Amygdala (tissue), 56 donors: ENCODE measurements at places on chromosomes 6 and 20.
A peak's percentile ranks its signal among the peaks of the same experiment; 100 is the strongest.

DNA sequence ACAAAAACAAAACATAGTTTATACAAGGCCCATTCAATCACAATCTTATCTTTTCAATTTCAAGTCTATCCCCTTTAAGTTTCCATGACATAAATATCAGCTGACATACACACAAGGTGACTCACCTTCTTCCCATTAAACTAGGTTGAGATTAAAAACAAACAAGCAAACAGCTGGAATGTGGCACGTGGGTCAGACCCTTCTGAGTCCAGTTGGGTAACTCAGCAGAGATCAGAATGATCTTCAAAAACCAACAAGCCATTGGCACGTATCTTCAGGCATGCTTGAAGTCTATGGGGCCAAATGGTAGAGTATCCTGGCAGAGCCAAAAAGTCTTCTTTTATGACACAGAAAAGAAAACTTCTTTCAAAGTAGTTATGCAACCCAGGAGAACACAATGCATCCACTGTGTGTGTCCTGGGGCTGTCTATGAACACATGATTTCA lies 603.5 kb upstream of the CITED2 start:
- DNase-seq, result no peak

- peak; percentile 11 for DNase-seq
Measured at GRCh38 chr6:123965894-123966293, 162.2 kb downstream of the NKAIN2 start.

DNA sequence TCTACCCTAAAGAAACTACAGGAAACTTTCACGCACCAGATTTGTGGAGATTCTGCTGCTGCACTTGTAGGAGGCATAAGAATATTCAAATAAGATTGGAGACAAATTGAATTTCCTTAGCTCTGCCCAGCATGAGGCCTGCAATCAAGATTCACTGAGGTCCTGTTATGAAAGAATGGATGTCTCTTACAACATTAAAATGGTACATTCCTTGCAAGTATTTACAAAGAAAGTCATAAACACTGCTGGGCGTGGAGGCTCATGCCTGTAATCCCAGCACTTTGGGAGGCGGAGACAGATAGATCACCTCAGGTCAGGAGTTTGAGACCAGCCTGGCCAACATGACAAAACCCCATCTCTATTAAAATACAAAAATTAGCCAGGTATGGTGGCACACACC lies 74.0 kb upstream of the MAP3K4 start:
- DNase-seq, result no peak

GRCh38 chr6:117399924-117400323 lies 25.8 kb downstream of the ROS1 start:
- DNase-seq, result no peak

DNA sequence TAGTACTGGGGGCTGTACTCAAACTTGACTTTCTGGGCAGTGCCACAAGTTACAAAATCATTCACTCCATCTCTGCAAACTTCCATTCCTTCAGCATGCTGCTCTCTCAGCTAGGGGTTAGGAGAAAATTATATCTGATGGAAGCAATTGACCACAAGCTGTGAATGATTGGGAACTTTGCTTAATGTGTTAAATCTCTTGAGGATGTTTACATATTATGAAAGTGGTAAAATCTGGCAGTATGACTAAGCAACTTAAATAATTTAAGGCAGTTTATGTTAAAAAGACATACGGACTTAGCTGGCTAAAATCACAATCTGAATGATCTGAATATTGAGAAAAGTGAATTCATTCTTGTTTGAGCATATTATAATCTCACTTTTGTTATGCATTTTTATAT lies 415.0 kb downstream of the PHF3 start:
- no peak for DNase-seq

DNA sequence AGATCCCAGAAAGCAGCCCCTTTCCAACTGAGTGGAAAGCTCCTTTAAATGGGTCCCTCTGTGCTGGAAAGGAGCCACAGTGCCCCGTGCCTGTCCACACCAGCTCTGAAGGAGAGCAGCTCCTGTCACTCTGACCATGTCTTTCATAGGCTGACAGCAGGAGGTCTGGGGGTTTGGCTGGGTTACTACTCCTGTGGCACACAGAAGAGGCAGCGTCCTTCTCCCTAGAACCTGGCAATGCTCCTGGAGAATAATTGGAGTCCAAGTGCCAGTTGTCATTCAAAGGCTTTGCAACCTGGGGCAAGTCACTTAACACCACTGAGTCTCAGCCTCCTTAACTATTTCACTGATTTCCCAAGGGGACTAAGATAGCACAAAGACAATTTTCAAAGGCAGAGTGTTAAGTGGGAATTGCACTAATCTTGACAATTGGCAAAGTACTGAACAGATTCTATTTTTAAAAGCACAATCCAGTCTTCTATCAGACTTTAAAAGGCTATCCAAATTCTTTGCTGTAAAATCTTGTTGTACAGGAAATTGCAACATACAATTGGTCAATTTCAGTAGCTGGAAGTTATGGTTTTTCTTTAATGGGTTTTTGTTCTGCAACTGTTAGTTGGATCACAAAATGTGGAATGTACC lies 457.2 kb downstream of the KIF16B start:
- no peak for DNase-seq

- DNase-seq, result no peak
Measured at GRCh38 chr6:135346747-135347146, 150.8 kb downstream of the AHI1 start.

DNA sequence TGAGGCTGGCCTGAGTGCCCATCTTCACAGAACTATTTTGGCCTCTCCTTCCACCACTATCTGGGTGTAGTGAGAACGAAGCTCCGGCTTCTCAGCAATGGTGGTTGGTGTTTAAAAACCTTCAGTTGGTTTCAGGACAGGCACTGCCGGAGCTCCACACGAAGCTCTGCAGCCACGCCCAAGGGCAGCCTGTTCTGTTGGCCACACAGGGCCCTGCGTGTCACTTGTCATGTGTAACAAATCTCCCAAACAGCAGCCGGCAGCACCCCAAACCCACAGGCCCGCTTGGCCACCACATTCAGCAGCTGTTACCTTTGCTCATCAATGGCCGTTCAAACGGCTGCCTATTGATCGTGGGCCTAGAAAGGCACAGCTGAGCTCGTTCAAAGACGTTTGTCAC lies 97.5 kb downstream of the ERMARD start:
- DNase-seq, result no peak

GRCh38 chr20:50528804-50529351 lies 18.7 kb downstream of the PTPN1 start:
- DNase-seq, result no peak

GRCh38 chr6:100372326-100373091 lies 92.2 kb downstream of the SIM1 start:
- no peak for DNase-seq

- no peak for DNase-seq
Measured at GRCh38 chr20:20614391-20614790, 98.1 kb downstream of the RALGAPA2 start.

DNA sequence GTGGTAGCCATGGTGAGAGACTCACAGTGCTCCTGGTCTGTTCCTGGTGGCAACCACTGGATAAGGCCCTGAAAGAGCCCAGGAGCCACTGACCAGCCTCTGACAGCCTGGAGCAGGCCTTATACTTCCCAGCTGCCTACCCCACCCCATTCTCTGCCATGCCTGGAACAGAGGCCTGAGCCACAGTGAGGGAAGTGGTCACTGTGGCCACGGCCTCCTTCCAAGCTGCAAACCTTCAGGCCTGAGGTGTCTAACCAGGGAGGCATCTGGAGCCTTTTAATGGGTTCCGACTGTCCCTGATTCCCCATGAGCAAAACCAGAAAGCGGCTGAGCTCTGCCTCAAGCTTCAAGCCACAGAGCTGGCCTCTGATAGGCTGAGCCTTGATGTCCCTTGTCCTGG lies 113.0 kb upstream of the SIRPA start:
- DNase-seq, result no peak

GRCh38 chr20:58787211-58788005 lies 63.3 kb downstream of the GNAS-AS1 start:
- no peak for DNase-seq

DNA sequence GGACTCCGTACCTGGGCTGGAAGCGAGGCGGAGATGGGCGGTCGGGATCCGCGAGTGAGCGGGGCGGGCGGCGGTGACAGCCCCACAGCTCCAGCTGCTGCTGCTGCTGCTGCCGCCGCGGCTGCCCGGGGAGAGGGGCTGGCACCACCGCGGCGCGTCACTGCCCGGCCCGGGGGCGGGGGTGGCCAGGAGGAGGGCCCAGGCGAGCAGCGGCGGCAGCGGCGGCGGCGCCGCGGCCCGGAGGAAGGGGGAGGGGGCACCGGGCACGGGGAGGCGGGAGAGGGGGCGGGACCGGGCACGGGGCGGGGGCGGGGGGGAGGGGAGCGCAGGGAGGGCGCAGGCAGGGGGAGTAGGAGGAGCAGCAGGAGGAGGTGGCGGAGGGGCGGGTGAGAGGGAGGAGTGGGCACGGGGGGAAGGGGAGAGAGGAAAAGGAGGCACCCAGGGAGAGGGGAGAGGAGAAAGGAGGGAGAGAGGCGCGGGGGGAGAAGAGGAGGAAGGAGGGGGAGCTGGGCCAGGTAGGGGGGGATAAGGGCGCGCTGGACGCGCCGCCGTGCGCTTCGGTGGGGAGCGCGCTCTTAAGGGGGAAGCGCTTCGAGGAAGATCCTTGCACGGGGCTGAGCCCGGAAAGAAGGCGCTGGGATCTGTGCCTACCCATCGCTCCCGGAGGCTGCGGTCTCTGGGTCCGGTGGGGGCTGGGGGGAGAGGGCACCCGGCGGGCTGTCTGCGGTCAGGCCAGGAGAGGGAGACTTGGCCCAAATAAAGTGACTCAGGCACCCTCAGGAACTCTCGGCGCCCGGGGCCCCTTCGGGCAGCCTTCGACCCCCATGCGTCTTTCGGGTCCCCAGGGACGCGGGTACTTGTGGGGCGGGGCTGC lies 101.5 kb downstream of the NOL4L start:
- peak; percentile 84 for DNase-seq

- no peak for DNase-seq
Measured at GRCh38 chr20:37827605-37828004, 75.3 kb upstream of the VSTM2L start.

DNA sequence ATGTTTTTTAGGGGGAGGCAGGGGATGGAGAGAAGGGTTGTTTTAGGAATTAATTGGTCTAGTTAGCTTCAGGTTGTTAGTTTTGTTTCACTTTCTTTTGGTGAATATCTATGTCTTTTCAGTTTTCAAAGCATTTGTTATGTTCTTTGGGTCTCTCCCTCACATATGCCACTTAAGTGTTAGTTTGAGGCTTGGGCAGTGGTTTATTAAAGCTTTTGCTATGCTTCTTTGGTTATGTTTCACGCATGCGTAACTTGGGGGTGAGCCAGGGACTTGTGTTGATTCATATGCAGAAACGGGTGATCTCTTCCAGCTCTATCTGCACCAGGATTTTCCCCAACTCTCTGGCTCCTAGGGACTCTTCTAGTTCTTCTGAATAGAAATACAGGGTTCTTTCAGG lies 11.4 kb upstream of the MMS22L start:
- no peak for DNase-seq

DNA sequence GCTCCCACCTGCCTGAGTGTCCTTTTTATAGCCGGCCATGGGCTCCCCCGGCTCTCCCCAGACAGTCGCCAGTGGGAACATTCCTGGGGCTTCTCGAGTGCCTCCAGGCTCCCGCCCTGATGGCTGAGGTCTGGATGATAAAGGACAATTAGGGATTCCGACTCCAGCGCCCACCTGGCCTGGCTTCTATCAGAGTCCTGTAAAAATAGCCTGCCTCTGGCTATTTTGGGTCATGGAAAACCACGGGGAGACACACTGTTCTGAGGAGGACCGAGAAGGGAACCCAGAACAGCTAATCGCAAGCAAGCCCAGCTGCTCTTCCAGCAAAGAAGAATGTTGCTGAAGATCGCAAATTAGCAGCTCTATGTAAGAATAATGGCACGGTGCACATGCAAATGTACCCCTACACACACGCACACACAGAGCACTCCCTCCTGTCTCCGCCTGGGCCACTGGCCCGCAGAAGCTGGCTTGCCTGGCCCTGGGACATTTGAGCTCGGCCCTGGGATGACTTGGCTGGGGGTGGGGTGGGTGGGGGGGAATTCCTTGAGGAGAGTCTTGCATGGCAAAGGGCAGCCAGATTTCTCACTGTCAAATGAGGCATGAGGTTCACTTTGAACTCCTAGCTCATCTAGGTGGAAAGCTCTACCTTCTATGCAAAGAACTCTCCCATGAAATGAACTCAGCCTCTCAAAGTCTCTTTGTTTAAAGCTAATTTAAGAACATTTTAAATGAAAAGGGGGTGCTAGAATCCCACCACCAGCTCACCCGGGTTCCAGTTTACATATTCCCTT lies 55.3 kb downstream of the CTCFL start:
- no peak for DNase-seq

DNA sequence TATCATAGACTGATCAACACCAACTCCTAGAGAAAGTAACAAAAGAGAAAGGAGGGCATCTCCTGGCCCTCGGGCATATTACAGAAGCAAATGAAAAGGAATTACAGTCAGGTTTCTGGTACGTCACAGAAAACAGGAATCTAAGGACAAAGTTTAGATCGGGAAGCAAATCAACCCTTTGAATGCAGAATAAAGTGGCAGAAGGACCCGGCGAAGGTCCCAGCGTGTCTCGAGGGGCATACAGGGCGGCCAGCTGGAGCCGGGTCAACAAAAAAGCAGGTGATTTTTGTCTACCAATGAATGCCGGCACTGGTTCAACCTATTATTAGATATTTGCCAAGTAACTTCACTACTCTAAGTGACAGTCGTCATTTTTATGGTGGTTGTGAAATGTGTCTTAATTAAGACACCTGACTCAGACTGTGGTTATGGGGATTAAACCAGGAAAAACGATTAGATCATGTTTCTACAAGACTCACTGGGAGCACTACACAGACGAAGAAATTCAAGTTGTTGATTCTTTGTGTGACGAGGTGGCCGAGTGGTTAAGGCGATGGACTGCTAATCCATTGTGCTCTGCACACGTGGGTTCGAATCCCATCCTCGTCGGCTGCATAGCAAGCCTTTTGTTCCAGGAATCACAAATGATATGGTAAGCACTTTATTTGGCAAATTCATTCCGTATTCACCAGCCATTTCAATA lies 12.4 kb upstream of the ZSCAN9 start:
- no peak for DNase-seq

- no peak for DNase-seq
Measured at GRCh38 chr20:46160661-46161060, 42.5 kb downstream of the CD40 start.

- DNase-seq, result no peak
Measured at GRCh38 chr6:54847799-54848597, 1.4 kb downstream of the FAM83B start.

- no peak for DNase-seq
Measured at GRCh38 chr6:158131926-158132325, 36.1 kb downstream of the SERAC1 start.

GRCh38 chr6:33995309-33996119 lies 150.4 kb downstream of the GRM4 start:
- DNase-seq, result no peak

GRCh38 chr6:112936504-112936903 lies 589.4 kb downstream of the RFPL4B start:
- DNase-seq, result no peak
